ENCODE measurements at places on chromosomes 6 and 20.

DNA sequence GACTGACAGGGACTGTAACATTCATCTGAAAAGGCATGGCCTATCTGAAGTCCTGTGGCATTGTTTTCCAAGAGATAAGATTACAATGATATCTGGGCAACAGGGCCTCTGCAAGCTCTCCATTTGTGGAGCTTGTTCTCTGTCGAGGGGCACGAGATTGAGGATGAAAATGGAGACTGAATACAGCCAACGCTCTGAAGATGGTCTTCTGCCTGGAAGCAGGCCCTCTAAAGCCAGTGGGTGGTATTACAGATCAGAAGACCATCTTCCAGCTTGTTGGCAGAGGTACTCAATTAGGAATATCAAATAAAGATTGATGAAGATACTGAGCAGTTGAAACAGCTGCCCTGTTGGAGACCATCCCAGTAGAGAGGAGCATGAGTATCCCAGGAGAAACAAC, 288.2 kb downstream of the CENPW start:
- no peak for DNase-seq

DNA sequence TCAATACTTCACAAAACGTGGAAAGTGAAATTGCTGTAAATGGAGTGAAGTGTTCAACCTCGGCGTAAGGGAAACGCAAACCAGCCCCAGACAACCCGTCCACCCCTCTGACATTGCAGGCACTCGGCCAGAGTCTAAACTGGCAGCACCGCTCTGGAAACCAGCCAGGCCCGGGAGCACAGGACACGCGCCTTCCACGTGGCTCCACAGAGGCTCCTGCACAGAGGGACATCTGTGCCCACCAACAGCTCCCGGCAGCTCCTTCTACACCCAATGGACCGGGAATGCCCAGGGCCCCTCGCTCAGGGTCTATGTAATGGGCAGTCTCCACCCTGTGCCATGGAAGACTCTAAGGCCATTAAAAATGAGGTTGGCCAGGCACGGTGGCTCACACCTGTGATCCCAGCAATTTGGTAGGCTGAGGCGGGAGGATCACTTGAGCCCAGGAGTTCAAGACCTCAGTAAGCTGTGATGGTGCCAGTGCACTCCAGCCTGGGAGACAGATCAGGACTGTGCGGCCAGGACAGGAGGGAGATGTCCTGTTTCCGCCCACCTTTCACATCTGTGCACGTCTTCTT, 3.4 kb upstream of the HELZ2 start:
- DNase-seq, result no peak

- no peak for DNase-seq
These were observed 130.0 kb upstream of the SGK1 start for GRCh38 chr6:134447883-134448387.

GRCh38 chr20:59748619-59749191, 144.4 kb downstream of the PHACTR3 start:
- DNase-seq, result no peak

DNA sequence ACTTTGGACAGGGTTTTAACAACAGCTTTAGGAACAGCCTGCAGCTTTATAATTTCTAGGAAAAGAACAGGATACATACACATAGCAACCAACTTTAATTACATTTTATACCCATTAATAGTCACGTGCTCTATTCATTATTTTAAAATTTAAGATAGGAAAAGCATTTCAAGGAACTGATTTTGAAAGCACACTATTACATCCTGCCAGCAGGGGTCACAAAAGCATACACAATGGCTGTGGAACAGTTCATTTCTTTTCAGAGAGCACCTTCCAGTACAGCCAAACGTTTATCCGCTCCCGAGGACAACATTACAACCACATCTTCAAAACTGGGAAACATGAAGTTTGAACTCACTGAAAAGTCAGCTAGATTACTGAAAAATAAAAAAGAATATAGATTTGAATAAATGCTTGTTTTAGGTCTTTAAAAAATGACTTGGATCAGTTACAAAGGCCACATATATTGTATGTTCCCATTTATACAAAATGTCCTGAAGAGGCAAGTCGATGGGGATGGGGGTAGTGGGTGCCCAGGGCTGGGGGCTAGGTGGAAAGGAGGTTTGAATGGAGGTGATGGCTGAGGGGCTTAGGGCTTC, 104.6 kb upstream of the EXOC2 start:
- peak; percentile 39 for DNase-seq

DNA sequence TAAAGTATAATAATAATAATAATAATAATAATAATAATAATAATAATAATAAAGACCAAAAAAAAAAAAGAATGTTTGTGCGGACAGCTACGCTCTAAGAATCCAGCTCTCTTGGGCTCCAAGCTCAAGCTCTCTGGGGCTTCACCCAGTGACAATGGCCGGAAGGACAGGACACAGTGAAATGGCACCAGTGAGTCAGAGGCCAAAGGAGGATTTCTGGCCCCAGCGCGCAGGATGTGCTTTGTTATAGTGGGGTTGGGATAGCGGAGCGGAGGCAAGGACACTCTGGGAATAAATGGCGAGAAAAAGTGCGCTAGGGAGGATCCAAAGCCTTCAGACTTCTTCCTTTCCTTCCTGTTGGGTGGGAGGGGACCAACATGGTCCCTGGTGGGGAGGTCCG, 38.2 kb downstream of the HLA-A start:
- no peak for DNase-seq

GRCh38 chr6:164331026-164331425, 916.5 kb downstream of the QKI start:
- no peak for DNase-seq

GRCh38 chr6:34888874-34889555, at the start of gene ANKS1A:
Gene ANKS1A (plus strand): TSS chr6:34889255. CDS start chr6:34889403, 148 bp downstream.
- peak; percentile 94 for DNase-seq

DNA sequence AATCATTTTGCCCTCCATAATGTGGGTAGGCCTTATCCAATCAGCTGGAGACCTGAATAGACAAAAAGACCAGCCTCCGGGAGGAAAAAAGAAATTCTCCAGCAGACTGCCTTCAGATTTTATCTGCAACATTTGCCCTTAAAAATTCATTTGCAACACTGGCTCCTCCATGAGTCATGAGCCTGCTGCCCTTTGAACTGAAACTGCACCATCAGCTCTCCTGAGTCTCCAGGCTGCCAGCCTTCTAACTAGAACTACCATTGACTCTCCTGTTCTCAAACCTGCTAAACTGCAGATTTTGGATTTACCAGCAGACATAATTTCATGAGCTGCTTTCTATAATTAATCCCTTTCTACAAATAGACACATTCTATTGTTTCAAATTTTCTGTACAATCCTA, 223.9 kb upstream of the THEMIS start:
- DNase-seq, result no peak

DNA sequence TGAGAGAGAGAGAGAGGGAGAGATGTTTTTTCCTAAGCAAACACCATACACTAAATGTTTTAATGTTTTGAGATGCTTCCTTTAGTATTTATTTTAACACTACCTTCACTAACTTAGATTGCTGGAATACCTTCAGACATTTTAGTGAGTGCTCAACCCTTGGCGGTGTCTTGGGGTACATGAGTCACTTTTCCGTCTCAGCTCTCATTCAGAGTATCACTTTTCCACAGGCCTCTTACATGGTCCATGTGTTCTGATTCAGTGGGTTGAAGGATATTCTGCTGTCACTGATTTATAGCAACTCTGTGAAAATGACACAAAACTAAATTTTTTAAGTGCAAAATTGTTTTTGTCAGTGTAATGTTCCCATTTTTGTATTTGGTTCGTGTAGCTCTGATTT, 217.9 kb downstream of the CLVS2 start:
- no peak for DNase-seq

- peak; percentile 65 for DNase-seq
These were observed 54.3 kb upstream of the BACH2 start for GRCh38 chr6:90350689-90351554.

- DNase-seq, result no peak
These were observed 84.6 kb upstream of the BTN3A2 start for GRCh38 chr6:26280407-26280806.

DNA sequence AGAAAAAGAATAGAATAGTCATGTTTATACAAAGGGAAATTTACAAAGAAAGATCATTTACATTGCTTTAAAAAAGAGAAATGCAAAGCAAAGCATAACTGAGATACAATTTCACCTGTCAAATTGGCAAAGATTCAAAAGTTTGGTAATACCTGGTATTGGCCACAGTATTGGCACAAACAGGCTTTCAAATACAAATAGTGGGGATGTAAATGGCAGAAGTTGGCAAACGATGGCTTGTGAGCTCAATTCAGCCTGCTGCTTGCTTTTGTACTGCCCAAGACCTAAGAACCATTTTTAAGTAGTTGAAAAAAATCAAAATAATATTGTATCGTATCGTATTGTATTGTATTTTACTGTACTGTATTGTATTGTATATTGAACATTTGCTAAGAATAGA, 194.5 kb upstream of the JAG1 start:
- DNase-seq, result no peak

Measured in CD4-positive, alpha-beta T cell treated with Interleukin-12 subunit alpha and Interleukin-12 subunit beta, for 1 hour (primary cell).